ENCODE measurements at places on chromosomes 5 and 9. TPM values are rescaled to one million over a fixed set of nuclear protein-coding genes. Genes with fewer than 3 reads are reported as not detected.

The LCN2 gene
- 1.1 TPM for total RNA-seq

The TLR4 gene
- total RNA-seq, result 0.17 TPM

The CCL28 gene
- not detected for total RNA-seq

The GNA14 gene
- total RNA-seq, result 3.2 TPM

DNA sequence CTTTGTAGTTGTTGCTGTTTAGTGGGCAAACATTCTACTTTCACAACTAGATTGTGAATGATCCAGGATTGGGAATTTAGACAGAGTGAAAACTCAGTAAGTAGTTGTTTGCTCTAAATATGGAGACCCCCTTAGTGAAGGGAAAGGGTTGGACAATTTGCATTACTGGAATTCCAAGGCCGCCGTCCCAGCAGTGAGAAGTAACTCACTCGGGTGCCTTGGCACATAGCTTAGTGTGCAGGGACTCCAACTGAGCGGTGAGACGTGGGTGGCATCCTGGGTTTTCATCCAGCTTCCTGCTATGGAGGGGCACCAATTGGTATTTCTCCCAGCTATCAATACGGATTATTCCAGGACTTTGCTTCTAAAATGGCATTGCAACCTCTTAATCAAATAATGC is 69.7 kb upstream of the FCN1 start:
- H3K36me3 ChIP-seq, result no peaks in the 10 kb centered on the region
- H3K27ac ChIP-seq, result no peak overlapping the region
- H3K27me3 ChIP-seq, result no peaks in the 10 kb centered on the region
- peaks cover 5% of the 10 kb centered on the region for H3K4me1 ChIP-seq

DNA sequence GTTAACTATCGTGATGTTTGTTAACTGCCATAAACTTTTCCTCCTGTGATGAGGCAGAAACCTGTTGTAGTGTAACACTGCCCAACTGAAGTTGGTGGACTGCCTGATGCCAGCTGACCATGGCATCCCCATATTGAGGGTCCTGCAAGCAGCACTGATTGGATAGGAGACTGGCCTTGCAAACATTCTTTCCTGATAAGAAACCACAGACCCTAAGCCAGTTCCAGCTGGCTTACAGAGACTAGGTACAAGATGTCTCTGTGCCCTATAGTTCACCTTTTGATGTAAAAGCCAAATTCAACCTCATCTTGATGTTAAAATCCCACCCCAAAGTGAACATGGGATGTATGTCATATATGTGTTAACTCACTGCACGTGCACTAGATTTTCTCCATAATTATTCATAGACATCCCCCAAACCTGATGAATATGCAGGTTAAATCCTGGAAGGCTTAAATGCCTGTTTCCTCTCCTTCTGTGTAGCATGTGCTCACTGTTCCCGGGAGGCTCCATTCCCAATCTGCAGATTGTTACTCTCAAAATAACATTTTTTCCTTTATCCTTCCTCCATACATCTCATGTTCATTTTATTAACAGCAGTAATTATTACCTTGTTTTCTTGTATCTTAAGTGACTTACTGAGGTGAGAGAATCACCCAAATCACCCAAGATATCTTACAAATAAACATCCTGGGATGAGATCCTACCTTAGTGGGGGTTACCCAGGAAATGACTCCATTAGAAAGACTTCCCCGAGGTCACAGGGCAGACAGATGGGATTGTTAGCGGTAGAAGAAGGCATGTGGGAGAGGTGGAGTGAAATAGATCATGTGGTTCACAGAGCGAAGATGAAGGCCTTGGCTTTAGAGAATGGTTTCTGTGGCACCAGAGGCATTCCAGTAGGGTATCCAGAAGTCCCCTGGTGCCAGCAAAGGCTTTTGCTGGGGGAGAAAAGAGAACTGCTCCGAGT is 566.7 kb downstream of the CCDC171 start:
- H3K4me1 ChIP-seq, result peaks cover 2% of the 10 kb centered on the region
- no peak for DNase-seq
- no peak overlapping the region for H3K4me3 ChIP-seq

- no peak overlapping the region for H3K4me3 ChIP-seq
- H3K27me3 ChIP-seq, result no peaks in the 10 kb centered on the region
Observed at GRCh38 chr9:10045598-10045997, 567.2 kb downstream of the PTPRD start.

DNA sequence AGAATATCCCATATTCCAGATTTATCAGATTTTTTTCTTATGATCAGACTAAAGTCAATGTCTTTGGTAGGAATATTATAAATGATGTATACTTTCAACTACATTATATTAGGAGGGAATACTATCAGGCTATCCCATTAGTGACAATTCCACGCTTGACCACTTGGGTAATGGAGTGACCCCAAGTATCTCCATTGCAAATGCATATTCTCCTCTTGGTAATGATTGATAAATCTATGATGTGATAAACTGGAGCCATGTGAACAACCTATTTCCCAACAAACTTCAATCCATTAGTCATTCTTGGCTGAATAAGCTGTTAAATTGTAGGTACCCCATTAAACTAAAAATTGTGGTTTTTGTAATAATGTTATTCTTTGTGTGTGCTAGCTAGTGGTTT is 12.2 kb upstream of the MPDZ start:
- H3K27me3 ChIP-seq, result no peaks in the 10 kb centered on the region
- no peaks in the 10 kb centered on the region for H3K36me3 ChIP-seq
- no peak for DNase-seq

- H3K36me3 ChIP-seq, result peaks cover 52% of the 10 kb centered on the region
- no peak for DNase-seq
- H3K4me3 ChIP-seq, result no peak overlapping the region
- peaks cover 4% of the 10 kb centered on the region for H3K4me1 ChIP-seq
- H3K27me3 ChIP-seq, result no peaks in the 10 kb centered on the region
Observed at GRCh38 chr5:176904276-176904675, 5.1 kb upstream of the HK3 start.

DNA sequence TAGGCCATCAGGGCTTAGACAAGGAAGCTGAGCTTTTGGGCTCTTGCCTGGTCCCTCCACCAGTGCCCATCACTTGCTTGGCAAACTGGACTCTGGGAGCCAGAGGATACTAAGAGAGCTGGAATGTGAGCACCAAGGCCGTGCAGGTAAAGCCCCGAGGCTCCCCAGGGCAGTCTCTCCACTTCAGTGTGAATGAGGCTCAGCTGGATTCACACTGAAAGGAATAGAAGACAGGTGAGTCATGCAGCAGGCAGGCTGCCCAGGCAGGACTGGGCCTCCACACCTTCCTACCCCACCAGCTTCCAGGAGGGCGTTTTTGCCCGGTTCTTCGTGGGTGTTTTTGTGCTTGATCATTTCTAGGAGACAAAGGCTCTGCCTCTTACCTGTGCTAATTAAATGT is 7.3 kb upstream of the CTSV start:
- peaks cover 13% of the 10 kb centered on the region for H3K4me1 ChIP-seq
- no peaks in the 10 kb centered on the region for H3K27me3 ChIP-seq
- no peak overlapping the region for H3K4me3 ChIP-seq
- peaks cover 2% of the 10 kb centered on the region for H3K36me3 ChIP-seq

GRCh38 chr5:77957931-77958521 is 181.9 kb upstream of the TBCA start:
- peaks cover 10% of the 10 kb centered on the region for H3K4me1 ChIP-seq
- H3K27ac ChIP-seq, result no peak overlapping the region
- DNase-seq, result peak; percentile 19
- peak overlapping the region; percentile 59 for H3K4me3 ChIP-seq

DNA sequence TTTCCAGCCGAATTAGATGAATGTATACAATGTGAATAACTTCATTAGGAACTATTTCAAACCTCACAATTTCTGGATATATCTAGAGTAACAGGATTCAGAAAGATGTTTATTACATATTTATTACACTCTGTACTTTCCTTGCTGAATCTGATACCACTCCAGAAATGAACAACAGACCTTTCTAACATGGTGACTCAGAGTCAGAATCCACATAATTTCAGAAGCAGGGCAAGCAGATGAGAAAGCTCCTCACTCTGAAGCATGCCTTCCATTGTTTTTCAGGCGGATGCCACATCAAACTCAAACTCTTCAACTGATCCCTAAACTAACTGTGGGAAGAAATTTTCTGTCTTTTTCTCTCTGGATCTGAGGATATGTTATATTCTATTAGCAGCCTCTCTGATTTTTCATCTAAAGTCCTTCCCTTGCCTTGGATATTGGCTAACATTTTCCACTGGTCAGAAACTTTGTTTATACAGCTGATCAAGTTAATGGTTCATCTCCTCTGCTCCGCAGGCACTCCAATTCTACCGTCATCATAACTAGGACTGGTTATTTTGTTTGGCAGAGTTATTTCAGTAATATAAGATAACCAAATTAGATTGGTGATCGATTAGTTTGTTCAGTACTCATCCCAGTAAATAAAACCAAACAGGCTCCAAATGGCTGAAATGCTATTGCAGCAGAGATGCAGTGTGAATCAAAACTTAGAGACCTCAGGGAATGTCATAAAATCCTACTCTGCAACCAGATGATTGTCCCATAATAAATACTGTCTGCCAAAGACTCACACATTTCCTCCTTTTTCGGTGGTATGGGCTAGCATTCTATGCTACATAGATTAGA is 556.0 kb downstream of the EBF1 start:
- peaks cover under 1% of the 10 kb centered on the region for H3K4me1 ChIP-seq
- H3K27ac ChIP-seq, result no peak overlapping the region
- H3K4me3 ChIP-seq, result no peak overlapping the region
- H3K27me3 ChIP-seq, result no peaks in the 10 kb centered on the region
- DNase-seq, result no peak

DNA sequence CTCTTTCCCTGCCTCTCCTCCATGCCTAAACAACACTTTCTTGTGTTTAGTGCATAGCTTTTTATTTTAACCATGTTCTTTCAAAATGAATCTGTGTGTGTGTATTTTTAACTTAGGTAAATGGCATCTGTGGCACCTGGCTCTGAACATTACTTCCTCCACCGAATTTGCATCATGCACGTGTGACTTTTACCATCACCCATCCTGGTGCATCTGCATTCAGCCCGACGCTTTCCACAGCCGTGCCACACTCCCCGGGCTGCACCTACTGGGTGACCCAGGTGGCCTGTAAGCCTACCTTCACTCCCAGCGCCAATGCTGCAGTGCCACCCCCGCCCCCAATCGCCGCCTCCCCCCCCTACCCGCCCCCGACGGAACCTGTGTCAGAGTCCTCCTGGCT is 12.7 kb upstream of the FCN1 start:
- no peak overlapping the region for H3K4me3 ChIP-seq
- peaks cover 3% of the 10 kb centered on the region for H3K4me1 ChIP-seq
- no peak overlapping the region for H3K27ac ChIP-seq
- no peaks in the 10 kb centered on the region for H3K36me3 ChIP-seq

DNA sequence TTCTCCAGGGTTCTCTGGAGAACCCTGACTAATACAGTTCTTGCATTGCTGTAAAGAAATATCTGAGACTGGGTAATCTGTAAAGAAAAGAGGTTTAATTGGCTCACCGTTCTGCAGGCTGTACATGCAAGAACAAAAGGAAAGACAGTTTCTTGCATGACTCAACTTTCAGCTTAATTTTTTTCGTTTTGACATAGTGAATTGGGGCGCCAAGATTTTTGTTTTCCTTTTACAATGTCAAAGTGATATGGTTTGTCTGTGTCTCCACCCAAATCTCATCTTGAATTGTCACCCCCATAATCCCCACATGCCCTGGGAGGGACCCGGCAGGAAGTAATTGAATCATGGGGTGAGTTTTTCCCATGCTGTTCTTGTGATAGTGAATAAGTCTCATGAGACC is 11.8 kb upstream of the CRHBP start:
- no peaks in the 10 kb centered on the region for H3K4me1 ChIP-seq
- no peak overlapping the region for H3K4me3 ChIP-seq
- H3K27me3 ChIP-seq, result no peaks in the 10 kb centered on the region
- H3K27ac ChIP-seq, result no peak overlapping the region
- no peak for DNase-seq

DNA sequence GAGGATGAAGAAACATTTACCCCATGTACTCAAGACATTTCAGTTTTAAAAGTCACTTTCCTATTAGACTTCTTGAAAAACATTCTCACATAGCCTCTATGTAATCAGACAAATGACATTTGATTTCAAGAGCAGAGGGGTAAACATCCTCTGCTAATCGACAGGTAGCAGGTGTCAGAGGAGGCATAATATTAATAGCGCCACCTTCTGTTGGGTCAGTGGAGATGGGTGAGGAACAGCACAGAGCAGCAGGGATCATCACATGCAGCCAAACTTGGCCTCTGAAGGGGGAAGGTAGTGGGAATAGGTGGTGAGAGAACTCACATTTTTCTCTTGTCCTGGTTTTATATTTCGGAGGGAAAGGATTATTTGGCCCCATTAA is 3.3 kb upstream of the LSM11 start:
- peaks cover 3% of the 10 kb centered on the region for H3K36me3 ChIP-seq
- no peak overlapping the region for H3K27ac ChIP-seq
- H3K27me3 ChIP-seq, result peaks cover 11% of the 10 kb centered on the region
- no peaks in the 10 kb centered on the region for H3K4me1 ChIP-seq
- H3K4me3 ChIP-seq, result no peak overlapping the region

DNA sequence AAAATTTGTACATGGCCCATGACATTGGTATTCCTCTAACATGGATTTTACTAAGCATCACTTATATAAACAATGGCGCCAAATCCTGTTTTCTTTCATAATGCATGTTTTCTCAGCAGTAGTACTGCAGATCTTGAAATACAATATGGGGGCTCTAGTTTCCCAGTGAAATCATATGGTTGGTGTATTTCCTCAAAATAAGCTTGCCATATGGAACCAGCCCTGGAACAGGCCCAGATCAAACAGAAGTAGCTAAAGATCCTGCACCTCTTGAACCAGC is 163.9 kb downstream of the ZNF608 start:
- H3K27ac ChIP-seq, result no peak overlapping the region
- H3K4me3 ChIP-seq, result no peak overlapping the region
- peaks cover 25% of the 10 kb centered on the region for H3K4me1 ChIP-seq
- H3K27me3 ChIP-seq, result no peaks in the 10 kb centered on the region

DNA sequence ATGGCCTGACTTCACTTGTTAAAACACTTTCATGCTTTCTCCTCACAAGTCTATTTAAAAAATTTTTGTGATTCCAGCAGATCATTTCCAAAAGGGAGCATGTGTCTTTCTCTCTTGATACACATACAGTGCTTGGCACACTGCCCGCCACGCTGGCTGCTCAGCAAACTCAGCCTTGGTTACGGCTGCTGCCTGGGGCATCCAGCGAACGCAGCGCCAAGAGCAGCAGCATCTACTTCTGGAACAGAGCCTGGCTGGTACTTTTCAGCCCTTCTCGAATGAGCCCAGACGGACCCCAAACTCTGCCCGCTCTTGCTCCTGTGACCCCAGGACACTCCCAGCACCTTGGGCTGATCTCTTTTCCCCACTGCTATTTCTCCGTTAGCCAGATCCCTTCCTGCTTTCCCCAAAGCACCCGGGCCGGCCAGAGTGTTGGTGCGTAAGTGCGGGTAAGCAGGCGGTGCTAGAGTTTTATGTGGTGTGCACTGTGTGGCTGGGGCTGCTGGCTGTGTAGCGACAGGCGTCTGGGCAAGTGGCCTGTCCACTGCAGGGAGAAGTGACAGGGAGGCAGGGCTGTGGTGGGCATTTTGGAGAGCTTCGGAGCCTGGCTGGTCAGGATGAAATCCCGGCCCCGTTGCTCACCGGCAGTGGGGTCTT is 73.2 kb downstream of the SH3PXD2B start:
- no peaks in the 10 kb centered on the region for H3K4me1 ChIP-seq
- no peak overlapping the region for H3K4me3 ChIP-seq
- no peak for DNase-seq

GRCh38 chr5:16057277-16057676 is 122.3 kb downstream of the MARCHF11 start:
- DNase-seq, result no peak
- H3K4me1 ChIP-seq, result no peaks in the 10 kb centered on the region
- H3K36me3 ChIP-seq, result no peaks in the 10 kb centered on the region
- no peaks in the 10 kb centered on the region for H3K27me3 ChIP-seq

- H3K4me3 ChIP-seq, result peak overlapping the region; percentile 95
- no peaks in the 10 kb centered on the region for H3K4me1 ChIP-seq
- DNase-seq, result no peak
- H3K27ac ChIP-seq, result peak overlapping the region; percentile 89
- no peaks in the 10 kb centered on the region for H3K27me3 ChIP-seq
Observed at GRCh38 chr5:132962429-132963021, 909 bp downstream of the AFF4 start.
